NCI-H1436 (cell line): ENCODE measurements at places on chromosomes 2 and 18.

GRCh38 chr2:201558232-201558631 lies 85.1 kb downstream of the TMEM237 start:
- DNase-seq = no peak

- no peak for DNase-seq
Measured at GRCh38 chr2:186484062-186484735, 1.9 kb upstream of the ZC3H15 start.

- no peak for DNase-seq
Measured at GRCh38 chr2:46521215-46521683, 41.9 kb downstream of the TMEM247 start.

DNA sequence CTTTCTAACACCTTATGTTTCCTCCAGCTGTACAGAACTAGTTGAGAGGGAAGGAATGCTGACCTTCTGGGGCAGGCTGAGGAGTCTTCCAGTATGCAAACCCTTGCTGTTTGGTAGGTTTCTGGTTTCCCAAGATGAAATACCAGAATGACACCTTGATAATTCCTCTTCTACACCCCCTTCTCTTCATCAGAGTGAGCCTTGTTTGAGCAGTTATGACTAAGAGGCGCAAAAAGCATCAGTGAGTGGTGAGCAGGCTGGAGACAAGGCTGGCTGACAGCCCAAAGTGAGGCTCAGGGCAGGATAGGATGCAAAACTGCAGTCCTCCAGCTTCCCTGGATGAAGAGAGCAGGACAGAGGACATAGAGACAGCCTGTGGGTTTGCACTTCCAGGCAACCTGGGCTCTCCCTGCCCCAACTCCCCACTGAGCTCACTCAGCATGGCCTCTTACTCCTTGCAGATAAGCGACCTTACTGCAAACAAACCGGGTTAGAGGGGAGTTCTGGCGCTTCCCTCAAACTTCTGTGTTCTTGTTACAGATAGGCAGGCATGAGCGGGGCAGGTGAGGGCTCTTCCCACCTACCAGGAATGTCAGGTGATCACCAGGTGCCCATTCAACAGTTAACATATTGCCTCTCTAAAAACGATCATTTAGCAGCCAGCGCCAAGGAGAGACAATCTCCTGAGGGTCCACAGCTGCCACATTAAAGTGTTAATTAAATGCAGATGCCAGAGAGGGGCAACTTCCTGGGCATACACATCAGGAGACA lies 5.4 kb downstream of the MPPE1 start:
- DNase-seq = no peak

DNA sequence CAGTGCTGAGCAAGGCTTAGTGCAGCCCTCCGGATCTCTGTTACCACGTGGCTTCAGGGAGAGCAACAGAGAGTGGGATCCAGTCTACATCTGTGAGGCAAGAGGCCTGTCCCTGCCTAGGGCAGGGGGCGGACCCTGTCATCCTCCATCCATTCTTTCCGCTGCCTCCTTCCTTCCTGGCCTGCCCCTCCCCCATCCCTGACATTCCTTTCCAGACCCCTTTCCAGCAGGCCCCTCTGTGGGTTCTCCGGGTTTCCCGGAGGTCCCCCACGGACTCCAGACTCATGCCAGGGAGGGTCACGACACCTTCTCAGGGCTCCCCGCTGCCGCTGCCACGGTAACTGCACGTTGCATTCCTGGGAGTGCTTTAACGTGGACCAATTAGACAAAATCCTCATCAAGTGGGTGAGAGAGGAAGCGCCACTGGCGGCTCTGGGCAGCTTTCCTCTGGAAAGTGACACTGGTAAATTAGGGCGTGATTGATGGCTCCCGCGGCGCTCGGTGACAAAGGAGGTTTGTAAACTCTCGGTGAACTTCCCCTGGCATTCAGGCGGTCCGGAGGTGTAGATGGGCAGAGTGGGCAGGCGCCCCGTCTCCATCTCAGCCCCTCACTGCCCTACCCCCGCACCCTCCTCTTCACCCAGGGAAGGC lies 11.4 kb downstream of the ATOH8 start:
- peak; percentile 55 for DNase-seq

- DNase-seq = no peak
Measured at GRCh38 chr2:97870396-97870843, 125.3 kb downstream of the TMEM131 start.

GRCh38 chr2:10903861-10904210 lies 7.9 kb upstream of the KCNF1 start:
- no peak for DNase-seq

DNA sequence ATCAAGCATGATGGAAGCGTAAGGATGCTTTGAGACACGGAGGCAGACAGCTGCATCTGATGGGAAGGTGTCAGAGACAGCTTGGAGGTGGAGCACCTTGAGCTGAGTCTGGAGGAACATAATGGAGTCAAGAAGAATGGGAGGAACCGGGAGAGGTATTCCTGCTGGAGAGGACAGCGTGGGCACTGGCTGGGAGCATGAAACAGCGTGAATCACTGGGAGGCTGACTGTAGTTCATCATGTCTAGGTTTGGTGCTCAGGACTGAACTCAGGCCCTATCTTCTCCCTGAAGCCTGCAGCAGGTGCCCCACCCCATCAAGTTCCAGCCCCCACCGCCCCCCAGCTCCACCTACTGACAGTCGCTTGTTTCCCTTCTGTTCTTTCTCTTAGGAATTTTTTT lies 98.6 kb downstream of the TMEM17 start:
- no peak for DNase-seq

- no peak for DNase-seq
Measured at GRCh38 chr2:226199555-226199954, 600.1 kb downstream of the IRS1 start.

DNA sequence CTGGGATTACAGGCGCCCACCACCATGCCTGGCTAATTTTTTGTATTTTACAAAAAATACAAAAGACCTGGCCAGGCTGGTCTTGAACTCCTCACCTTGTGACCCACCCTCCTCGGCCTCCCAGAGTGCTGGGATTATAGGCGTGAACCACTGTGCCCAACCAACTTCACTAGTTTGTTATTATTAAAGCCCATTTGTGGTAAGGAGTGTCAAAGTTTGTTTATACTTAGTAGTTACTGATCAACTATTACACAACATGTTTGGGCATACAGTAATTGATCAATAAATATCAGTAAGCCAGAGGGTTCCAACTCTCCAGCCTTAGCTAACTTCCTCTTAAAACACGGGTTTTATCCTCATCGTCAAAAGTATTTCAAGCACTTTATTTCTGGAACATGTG lies 67.5 kb upstream of the ZNG1B start:
- no peak for DNase-seq

DNA sequence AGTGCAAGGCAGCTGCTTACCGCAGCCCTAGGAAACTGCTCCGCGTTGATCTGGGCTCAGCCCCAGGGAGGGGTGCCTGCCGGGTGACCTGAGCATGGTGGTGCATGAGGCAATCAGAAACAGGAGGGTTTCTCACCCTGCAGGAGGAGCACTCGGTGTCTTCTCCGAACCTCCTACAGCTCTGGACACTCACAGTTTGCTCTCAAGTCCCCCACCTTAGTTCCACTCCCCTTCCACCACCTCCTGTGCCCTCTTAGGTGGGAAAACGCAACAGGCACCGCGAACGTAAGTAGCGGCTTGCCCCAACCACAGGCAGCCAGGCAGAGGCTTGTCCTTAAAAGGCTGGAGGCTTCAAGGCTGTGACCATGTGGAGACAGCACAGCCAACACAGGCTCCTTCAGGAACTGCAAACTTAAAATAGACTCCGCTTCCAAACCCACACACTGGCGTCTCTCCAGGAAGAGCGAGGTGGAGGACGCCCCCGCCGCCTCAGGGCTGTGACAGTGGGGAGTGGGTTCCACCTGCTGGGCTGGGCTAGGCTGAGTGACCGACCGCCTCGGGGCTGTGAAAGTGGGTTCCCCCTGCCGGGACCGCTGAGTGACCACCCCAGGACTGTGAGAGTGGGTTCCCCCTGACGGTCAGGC lies 71.6 kb downstream of the NDUFA10 start:
- no peak for DNase-seq

DNA sequence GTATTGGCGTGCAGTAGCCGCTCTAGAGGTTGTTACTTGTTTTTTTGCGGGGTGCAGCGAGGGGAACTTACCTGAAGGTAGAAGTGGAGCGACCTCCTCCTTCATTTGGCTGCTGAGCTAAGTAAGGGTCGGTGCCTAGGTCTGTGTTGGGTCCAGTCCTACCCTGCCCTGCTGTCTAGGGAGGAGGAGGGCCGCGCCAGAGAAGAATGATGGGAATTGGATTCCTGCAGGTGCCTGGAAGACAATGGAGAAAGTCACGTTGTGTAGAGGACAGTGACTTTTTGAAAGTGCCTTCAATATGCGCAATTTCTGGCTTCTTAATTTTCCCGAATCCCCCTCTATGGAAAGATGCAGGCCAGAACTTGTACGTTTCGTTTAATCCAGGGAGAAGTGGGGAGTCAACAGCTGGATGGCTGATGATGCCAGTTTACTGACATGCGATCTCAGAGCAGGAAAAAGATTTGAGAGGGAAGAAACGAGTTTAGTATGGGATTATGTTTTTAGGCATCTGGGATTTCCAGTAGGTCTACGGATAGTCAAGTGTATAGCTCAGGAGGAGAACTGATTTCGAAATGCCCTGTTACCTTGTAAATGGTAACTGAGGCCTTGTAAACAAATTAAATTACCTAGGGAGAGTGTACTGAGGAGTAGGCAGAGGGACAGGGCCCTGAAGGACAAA lies 653 bp downstream of the MRPS9 start:
- DNase-seq = no peak

- DNase-seq = no peak
Measured at GRCh38 chr2:157760949-157761348, 115.2 kb downstream of the ACVR1 start.

DNA sequence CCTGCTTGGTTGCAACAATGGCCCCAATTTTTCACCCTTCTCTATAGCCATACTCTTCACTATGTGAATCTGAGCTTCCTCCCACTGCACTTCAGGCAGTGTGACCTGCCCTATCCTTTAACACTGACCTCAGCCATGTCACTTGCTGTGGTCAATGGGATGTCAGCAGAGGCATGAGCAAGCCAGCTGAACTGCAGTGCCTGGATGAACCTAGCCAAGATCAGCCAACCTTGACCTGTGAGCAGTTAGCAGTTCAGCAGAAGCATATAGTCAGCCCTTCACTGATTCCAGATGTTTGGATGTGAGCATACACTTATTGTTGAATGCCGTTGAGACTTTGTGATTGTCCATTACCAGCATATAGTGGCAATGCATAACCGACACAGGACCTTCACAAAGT lies 63.4 kb upstream of the BOD1L2 start:
- DNase-seq = no peak

DNA sequence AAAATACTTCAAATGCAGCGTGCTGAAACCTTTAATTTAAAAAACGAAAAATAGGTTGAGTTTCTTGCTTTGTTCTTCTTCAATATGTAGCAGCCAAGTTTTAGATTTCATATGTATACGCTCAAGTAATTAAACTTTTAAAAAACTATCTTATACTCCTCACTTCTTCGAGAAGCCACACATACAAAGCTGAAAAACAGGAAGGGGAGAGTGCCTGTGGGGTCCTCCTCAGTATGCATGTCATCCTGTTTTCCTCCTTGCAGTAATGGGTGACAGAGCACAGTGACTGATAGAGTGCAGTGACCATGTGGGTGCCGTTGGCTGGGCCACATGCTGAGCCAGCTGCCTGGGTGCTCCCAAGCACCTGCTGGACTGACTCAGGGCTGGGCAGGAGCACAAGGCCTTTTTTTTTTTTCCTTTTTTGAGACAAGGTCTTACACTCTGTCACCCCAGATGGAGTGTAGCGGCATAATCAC lies 33.3 kb downstream of the UXS1 start:
- no peak for DNase-seq

- DNase-seq = no peak
Measured at GRCh38 chr2:56199492-56199891, 15.7 kb downstream of the CCDC85A start.

DNA sequence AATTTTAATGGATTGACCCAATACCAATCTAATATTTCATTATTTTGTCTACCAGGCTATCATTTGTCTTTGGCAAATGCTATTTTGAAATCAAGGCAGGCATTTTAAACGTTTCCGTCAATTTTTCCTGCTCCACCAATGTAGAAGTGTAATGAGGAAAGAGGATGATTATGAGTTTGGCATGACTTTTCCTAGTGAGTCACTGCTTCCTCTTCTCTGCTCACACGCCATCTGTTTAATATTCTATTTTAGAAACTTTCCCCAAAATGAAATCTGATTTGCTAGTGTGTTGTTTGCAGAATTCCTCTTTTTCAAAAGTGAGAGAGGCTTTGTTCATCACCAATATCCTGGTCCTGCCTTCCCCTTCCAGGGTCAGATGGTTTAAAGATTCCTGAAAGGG lies 42.5 kb upstream of the PID1 start:
- no peak for DNase-seq

DNA sequence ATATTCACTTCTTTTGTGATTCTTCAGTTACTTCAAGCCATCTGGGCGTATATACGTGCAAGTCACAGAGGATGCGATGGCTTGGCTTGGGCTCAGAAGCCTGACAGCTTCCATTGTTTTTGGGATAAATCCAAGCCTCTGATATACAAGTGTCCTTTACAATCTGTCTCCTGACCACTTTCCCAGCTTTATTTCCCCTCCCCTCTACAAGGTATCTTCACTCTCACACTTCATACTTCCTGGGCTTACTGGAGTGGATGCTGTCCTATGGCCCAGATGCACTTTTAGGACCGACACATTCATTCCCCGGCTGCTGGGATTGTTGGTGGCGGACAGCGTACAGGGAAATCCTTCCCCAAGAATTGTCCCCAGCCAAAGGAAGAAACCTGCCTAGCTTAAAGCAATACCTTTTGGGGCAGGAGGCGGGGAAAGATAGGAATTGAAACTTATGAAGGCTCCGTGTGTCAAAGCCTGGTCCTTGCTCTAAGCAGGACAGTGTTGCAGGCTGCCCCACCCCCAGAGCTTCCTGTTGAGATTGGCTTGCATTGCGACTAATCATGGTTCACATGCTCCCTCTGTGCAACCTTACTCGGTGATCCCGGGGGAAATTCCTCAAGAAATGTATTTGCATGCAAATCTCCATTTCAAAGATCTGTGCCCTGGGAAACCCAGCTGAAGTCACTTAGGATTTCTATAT lies 802.9 kb upstream of the ID2 start:
- DNase-seq = no peak

- no peak for DNase-seq
Measured at GRCh38 chr2:237201461-237202287, 116.0 kb downstream of the COPS8 start.

DNA sequence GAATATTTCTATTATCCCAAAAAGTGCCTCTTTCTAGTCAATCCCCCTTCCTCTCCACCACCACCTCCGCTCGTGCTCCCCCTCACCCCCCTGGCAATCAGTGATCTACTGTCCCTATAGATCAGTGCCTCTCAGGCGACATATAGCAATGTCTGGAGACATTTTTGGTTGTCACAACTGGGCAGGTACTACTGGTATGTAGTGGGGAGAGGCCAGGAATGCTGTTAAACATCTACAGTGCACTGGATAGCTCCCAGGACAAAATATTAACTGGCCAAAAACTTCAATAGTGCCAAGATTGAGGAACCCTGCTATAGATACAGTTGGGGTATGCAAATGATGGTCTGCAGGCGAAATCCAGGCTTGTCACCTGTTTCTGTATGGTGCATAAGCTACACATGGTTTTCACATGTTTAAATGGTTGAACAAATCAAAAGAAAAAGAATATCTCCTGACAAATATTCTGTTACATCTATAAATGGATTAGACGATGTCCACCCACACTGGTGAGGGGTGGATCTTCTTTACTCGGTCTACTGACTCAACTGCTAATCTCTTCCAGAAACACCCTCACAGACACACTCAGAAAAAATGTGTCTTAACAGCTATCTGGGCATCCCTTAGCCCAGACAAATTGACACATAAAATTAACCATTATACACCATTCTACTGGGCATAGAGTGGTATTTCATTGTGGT lies 25.5 kb downstream of the DPYSL5 start:
- DNase-seq = no peak
